ENCODE measurements at places on chromosomes 4 and X. TPM values are rescaled to one million over a fixed set of nuclear protein-coding genes. Genes with fewer than 3 reads are reported as not detected.

GRCh38 chrX:130170752-130171445, 863 bp upstream of the RAB33A start:
- peak; percentile 93 for DNase-seq

DNA sequence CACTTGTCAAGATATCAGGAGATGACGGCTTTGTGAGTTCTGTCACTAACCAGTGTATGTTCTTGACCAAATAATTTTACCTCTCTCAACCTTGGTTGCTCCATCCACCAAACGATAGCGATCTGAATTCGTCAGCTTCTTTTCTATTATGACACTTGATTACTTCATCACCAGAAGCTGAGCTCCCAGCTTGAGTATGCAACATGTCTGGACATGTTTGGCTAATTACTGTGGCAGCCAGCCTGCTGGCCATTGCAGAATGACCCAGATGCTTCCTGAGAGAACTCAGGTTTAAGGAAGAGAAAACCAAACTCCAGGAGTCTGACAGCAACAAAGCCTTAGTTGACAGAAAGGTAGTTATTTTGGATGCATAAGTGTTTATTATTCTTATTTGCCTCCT, 46.4 kb upstream of the PARM1 start:
- no peak for DNase-seq

MAGED4B gene
- 5.1 TPM for total RNA-seq

MSX1 gene
- 0.07 TPM for total RNA-seq

DNA sequence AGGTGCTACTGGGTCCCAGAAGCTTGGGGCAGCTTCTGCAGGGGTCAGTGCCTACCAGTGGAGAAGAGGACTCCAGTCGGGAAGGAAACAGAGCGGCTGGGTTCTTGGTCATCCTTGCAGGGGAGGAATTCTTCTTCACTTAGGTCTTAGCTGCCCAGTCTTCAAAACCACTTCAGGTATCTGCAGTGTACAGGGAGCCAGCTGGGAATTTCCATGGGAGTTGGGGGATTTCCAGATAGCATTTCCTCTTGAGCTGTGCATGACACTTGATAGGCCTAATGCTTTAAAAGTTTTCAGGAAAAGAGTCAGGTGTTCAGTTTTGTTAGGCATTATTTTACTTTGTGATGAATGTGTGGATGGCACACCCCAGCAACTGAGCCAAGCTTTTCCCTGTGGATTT, 58.1 kb upstream of the ENPP6 start:
- DNase-seq: no peak

XK gene
- 2.2 TPM for total RNA-seq

DNA sequence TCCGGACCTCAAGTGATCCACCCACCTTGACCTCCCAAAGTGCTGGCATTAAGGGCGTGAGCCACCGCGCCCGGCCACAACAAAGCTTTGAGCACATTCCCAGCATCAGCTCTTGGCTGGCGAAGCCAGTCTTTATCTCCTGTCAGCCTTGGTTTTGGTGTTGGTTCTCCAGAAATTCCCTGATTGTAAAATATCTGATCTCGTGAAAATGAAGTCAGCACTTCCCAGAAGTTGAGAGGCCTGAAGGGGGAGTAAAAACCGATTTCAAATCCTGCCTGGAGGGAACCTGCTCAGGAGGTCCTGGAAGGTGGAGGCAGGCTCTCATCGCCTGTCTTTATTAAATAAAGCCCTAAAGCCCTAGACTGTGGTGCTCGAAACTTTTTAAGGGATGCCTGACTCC, 33.6 kb downstream of the PTTG2 start:
- no peak for DNase-seq

ZNF157 gene
- 0.31 TPM for total RNA-seq

DNA sequence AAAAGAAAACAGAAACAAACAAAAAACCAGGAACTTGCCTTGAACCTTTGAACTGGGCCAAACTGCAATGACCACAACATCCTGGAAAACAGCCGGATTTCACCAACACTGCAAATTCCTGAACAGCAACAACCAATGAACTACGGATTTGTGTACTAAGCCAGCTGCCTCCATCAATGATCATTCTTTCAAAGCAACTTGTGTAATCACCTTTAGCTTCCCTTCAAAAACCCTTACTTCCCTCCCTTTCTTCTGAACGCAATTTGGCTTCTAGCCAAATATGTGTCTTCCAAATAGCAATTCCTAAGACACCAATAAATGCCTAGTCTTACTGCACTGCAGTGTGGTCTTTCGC, 98.5 kb upstream of the FAM47C start:
- no peak for DNase-seq

GRCh38 chr4:17662694-17663093, 48.3 kb downstream of the MED28 start:
- no peak for DNase-seq

DNA sequence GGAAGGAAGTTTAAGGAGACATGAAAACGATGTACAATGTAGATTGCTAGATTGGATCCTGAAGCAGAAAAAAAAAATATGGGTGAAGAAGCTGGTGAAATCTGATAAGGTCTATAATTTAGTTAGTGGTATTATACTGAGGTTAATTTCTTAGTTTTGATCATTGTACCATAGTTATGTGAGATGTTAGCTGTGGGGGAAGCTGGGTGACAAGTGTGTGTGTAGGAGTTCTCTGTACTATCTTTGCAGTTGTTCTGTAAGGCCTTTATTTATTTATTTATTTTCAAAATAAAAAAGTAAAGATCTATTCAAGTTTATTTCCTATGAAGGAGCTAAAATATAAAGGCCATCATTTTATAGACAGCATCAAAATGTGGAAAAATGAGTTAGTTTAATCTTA, 12.5 kb upstream of the EXOC1 start:
- no peak for DNase-seq

PDE6B gene
- total RNA-seq: 12.7 TPM

- no peak for DNase-seq
Observed at GRCh38 chr4:16043642-16044498, 40.0 kb downstream of the PROM1 start.

GRCh38 chr4:145182222-145182621, 1.8 kb upstream of the OTUD4 start:
- no peak for DNase-seq

FRG2 gene
- 0.18 TPM for total RNA-seq

DNA sequence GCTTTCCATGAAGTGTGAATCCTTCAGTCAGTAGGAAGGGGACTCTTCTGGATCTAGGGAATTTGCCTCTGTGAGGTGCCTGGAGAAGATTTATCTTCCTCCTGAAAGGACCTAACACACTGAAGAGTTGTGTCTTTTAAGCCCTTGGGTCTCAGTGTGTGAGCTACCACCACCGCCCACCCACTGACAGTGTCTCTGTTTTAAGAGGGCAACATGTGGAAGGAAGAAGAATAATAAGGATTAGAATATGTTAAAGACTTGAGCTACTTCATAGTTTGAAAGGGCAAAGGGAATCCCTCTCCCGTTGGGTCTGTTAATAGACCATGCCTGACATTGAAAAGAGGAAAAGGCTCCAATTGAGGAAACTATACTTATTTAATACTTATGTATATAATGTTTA, 64.3 kb upstream of the TLR2 start:
- DNase-seq: peak; percentile 58

ATP1B4 gene
- not detected for total RNA-seq

GRCh38 chr4:23766344-23766743, 123.5 kb downstream of the PPARGC1A start:
- no peak for DNase-seq

DNA sequence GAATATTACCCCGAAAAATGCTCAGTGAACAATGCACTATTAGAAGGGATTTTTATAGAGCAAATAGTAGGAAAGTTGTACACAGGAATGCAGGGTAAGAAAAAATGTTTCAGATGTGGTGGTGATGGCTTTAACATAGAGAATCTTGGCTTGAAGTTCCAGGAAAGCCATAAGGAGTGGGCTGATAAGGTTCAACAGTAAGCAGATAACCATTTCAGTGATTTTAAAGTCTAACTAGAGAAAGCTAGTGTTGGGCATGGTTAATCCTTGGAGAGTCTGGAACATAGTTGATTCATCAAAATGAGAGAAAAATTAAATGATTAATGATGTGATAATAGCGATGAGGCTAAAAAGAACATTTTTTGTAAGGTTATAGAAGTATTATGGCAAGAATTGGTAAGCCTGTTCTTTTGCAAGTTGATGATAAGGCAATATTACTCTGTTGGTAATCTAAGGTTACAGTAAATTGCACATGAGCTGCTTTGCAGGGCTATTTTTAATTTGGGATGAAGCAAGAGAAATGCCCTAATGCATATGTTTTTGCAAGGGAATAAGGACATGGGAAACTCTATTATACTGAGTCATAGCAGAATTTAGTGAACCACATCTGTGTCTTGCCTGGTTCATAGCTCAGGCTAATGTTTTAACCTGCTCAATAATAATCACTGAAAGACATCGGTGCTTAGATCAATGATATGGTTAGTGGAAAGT, 44.3 kb downstream of the GALNTL6 start:
- DNase-seq: no peak
